ENCODE measurements at places on chromosomes 1 and 21. TPM values are rescaled to one million over a fixed set of nuclear protein-coding genes. Genes with fewer than 3 reads are reported as not detected.

- no peak for DNase-seq
- H3K4me3 ChIP-seq = no peak overlapping the region
- no peaks in the 10 kb centered on the region for H3K36me3 ChIP-seq
- H3K4me1 ChIP-seq = peaks cover 5% of the 10 kb centered on the region
- H3K27ac ChIP-seq = no peak overlapping the region
Observed at GRCh38 chr1:203495845-203496244, 1.9 kb downstream of the OPTC start.

WDR64 gene
- not detected for total RNA-seq

GRCh38 chr1:59901770-59902388 is 24.7 kb downstream of the CYP2J2 start:
- H3K27me3 ChIP-seq = no peaks in the 10 kb centered on the region
- DNase-seq = no peak
- H3K36me3 ChIP-seq = no peaks in the 10 kb centered on the region
- H3K4me1 ChIP-seq = no peaks in the 10 kb centered on the region
- H3K4me3 ChIP-seq = no peak overlapping the region
- H3K27ac ChIP-seq = no peak overlapping the region

DNA sequence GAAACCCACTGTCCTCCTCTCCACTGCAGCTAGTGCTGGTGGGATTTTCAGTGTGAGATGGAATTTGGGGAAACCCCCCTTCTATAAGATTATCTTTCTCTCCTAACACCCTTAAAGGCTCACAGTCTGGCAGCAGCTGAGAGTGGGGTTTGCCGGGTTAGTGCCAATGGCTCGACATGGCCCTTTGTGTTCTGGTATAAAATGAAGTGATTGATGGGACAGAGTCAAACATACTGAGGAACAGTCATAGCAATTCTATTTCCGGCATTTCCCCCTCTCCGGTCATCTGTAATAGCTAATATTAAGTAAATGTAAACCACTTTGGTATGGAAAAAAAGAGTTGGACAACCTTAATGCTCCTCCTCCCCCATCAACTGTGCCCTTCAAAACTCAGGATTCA is 37.6 kb downstream of the TFF3 start:
- no peaks in the 10 kb centered on the region for H3K36me3 ChIP-seq
- DNase-seq = no peak
- no peaks in the 10 kb centered on the region for H3K27me3 ChIP-seq
- H3K27ac ChIP-seq = no peak overlapping the region

DNA sequence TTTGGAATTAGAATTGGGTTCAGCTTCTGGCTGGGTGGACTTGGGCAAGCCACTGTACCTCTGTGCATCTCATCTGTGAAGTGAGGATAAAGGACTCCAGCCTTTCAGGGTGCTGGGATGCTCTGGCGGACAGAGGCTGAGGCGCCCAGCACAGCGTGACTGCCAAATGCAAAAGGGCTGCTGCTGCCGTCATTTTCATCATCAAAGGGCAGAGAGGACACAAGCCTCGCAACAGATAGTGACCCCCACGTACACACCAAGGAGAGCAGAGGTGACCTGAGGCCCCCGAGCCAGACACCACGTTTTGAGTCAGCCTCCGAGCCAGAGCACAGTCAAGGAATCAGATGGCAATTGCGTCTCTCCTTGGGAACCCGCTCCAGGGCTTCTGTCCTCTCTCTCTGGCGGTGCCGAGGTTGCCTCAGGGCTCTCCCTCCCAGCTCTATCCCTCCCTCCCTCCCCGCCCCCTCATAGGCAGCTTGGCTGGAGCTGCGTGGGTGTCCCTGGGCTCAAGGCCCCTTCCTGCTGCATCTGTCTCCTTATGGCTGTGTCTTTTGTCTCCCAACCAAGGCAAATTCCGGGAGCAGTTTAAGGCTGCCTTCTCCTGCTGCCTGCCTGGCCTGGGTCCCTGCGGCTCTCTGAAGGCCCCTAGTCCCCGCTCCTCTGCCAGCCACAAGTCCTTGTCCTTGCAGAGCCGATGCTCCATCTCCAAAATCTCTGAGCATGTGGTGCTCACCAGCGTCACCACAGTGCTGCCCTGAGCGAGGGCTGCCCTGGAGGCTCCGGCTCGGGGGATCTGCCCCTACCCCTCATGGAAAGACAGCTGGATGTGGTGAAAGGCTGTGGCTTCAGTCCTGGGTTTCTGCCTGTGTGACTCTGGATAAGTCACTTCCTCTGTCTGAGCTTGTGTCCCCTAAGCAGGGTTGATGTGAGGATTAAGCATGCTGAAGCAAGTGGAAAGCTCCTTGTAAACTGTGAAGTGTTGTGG is 9.0 kb downstream of the HCRTR1 start:
- no peak overlapping the region for H3K4me3 ChIP-seq
- DNase-seq = no peak

GOLT1A gene
- total RNA-seq = not detected

AKR7A3 gene
- 1.9 TPM for total RNA-seq

GRCh38 chr1:9447215-9447960 is 91.9 kb upstream of the SLC25A33 start:
- DNase-seq = no peak
- no peak overlapping the region for H3K4me3 ChIP-seq
- H3K36me3 ChIP-seq = no peaks in the 10 kb centered on the region
- no peaks in the 10 kb centered on the region for H3K4me1 ChIP-seq
- H3K27me3 ChIP-seq = no peaks in the 10 kb centered on the region

GRCh38 chr1:10606064-10606463 is 131.3 kb downstream of the PEX14 start:
- H3K4me3 ChIP-seq = no peak overlapping the region
- no peaks in the 10 kb centered on the region for H3K27me3 ChIP-seq
- no peaks in the 10 kb centered on the region for H3K36me3 ChIP-seq
- no peaks in the 10 kb centered on the region for H3K4me1 ChIP-seq

RGS8 gene
- total RNA-seq = 0.54 TPM

GRCh38 chr1:168443356-168443755 is 100.4 kb downstream of the XCL2 start:
- H3K27ac ChIP-seq = no peak overlapping the region
- DNase-seq = no peak
- H3K4me1 ChIP-seq = peaks cover 22% of the 10 kb centered on the region

Measured in sigmoid colon (tissue), 7 donors.